ENCODE measurements at places on chromosomes 5 and 9.
A peak's percentile ranks its signal among the peaks of the same experiment; 100 is the strongest.

GRCh38 chr5:543755-544674, 19.8 kb upstream of the SLC9A3 start:
- DNase-seq: peak; percentile 38

GRCh38 chr5:119515192-119515591, 62.9 kb downstream of the HSD17B4 start:
- DNase-seq: no peak

DNA sequence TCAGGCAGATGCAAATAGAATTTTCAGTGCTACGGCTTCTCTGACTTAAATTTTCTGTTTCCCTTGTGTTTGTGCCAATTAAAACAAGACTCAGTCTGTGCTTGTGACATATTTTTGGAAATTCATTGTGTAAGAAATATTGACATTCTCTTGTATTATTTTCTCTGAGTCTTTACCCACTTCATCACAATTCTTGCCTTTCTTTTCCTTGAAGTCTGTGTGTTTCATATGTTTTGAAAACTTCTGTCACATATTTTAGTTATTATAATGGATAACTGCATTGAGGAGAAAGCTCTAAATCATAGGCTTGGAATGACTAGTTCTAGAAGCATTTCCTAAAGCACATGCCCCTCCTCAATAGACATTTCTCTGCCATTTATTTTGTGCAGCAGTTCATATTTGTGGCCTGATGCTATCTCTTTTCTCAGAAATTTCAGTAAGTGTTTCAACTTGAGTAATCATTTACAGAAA, 206.6 kb downstream of the PALM2AKAP2 start:
- no peak for DNase-seq

GRCh38 chr9:34783951-34784487, 74.1 kb upstream of the CCL21 start:
- no peak for DNase-seq

DNA sequence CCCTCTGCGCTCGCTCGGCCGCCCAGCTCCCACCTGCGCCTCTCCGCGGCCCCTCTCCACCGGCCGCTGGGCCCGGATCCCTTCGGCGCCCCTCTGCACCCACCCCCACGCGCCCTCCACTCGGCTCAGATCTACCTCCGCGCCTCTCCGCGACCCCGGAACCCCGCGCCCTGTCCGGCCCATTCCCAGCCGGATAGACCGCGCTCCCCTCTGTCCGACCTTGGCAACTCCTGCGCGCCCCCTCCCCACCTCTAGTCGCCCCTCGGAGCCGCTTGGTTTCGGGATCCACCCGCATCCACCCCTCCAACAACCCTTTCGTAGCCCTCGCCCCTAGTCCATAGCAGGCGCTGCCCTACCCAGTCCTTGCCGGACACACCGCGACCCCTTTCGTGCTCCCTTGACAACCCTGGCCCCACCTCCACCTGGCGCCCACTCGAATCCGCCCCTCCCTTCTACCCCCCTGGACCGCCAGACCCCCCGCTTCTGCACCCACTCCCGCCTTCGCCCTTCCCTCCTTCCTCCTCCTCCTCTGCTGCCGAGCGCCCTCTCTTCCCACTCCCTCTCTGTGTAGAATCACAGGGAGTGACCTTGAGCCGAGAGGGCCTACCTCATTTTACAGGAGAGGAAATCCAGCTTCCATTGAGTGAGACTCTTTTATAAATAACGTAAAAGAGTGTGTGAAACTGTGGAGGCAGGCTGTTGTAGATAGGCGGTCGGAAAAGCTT, 525 bp upstream of the AK3 start:
- DNase-seq: no peak

DNA sequence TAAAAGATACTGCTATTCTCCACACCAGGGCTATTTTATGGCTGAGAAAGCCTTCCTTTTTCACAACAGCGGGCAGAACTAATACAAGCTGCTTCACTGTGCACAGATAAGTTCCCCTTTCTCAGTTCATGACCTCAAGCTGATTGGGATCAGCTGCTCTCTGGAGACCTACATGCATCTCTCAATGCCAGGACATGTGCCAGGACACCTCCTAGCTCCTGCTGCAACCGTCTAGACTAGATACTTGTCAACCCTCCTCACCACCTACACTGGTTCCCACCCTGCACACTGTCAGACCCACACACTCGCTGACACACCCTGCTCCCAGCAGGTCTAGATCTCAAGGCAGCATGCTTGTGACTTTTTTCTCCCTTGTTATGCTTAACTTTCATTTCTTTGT, 39.8 kb downstream of the STARD4 start:
- DNase-seq: no peak

DNA sequence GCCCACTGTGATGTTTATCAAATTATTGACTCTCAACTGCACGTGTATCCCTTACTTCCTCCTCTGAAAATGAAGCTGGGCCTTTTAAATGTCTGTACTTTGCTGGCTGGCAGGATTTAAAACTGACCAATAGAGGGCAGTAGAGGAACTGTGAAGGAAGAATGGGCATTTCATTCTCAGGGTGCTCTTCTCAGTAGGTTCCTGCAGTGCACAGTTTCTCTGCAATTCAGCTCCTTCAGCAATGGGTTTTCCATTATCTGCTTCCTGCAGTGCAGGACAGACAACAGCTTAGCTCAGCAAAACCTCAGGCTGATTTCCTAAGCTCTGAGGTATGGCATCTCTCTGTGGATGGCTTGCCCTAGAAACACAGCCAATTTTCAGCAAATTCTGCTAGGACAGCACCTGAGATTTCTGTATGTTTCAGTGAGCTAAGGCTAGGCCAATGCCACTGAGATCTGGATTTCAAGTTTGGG, 298.4 kb upstream of the PRDM9 start:
- DNase-seq: no peak

DNA sequence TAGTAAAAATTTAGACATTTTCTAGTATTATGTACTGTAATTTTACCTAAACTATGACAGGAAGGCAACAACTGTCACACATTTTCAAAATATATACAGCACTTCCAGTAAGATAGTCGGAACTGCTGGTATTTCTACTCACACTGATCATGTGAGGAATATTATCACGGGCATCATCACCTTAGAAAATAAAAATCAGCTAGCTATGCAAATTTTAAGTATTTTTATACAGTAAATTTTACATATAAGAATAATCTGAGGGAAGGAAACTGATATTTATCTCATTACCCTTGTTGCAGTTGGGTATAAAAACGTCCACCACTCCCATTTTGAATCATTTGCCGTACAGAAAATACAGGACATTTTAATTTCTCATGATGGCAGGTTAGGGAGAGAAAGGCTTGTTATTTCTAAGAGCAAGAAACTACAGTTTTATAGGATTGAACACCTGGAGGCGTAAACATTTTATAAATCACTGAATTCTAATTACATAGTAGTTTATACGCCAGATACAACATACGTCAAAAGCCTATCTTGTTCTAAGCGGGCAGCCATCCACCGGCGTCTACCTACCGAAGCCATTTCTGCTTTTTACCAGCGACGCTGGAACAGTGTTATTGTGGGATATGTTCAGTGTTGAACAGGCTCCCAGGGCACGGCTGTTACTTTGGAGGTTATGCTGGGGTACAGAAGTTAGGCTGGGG, 729 bp upstream of the TNPO1 start:
- peak; percentile 49 for DNase-seq

GRCh38 chr5:178587763-178588611, 2.2 kb downstream of the COL23A1 start:
- DNase-seq: no peak

- DNase-seq: no peak
Observed at GRCh38 chr5:164869325-164869724, 1363.9 kb downstream of the MAT2B start.

GRCh38 chr5:84816746-84817547, 432.3 kb upstream of the EDIL3 start:
- DNase-seq: no peak

GRCh38 chr9:136244122-136244968, 1.3 kb downstream of the QSOX2 start:
- peak; percentile 29 for DNase-seq

- no peak for DNase-seq
Observed at GRCh38 chr9:85484235-85484634, 257.5 kb downstream of the AGTPBP1 start.

GRCh38 chr5:43303242-43303641, 10.0 kb downstream of the HMGCS1 start:
- DNase-seq: no peak

DNA sequence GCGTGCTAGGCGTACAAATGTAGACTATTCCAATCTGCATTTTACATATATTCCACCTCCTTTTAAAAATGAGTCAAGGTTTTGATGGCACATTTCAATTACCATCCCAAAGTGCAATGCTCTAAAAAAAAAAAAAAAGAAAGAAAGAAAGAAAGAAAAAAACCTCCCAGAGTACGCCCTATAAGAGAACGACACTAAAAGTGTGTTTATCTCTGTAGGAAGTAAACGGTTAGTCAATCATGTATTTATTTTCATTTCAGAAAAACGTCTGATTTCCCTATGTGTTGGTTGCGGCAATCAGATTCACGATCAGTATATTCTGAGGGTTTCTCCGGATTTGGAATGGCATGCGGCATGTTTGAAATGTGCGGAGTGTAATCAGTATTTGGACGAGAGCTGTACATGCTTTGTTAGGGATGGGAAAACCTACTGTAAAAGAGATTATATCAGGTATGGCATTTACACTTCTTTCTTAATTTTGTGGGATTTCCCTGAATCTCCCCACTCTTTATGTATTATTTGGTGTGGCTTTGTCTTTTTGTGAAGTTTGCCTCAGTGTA, 1.1 kb downstream of the ISL1 start:
- DNase-seq: no peak

DNA sequence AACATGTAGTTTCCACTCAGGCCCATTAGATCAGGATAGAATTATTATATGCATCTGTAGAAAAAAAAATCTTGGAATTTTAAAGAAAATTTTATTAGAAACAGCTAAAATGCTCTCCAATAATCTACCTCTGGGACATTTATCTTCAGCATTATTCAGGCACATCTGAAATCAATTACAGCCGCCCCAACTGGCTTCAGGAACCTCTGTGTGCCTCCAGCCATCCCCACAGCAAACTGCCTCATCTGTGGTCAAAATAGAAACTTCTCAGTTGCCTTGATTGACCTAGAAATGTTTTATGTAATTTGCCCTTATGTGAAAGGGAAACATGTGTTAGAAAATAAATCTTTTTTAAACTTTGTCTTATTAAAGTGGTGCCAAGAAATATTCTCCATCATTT, 120.1 kb upstream of the LPAR1 start:
- no peak for DNase-seq

DNA sequence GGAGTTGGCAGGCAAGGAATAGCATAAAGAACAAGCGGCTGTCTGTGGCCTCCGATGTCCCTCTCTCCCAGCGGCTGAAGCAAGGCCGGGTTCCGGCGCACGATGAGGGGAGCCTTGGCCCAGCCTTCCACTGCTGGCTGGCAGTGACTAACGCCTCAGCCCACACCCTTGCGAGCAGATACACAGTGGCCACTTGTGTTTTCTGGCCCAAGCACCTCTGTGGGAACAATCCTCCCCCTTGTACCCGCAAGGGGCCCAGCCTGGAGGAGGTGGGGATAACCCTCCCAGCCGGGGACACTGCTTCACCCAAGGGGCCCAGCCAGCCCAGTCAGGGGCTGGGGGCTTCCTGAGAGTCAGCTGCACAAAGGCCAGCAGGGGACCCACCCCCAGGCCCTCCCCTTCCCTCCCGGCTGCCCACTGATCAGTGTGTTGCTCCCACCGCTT, 23.2 kb downstream of the STK10 start:
- no peak for DNase-seq

- no peak for DNase-seq
Observed at GRCh38 chr5:120207129-120207528, 257.0 kb upstream of the PRR16 start.

Measured in CD4-positive, alpha-beta T cell treated with Interleukin-4 for 4 hours (primary cell).